Immature natural killer cell (primary cell): ENCODE measurements at places on chromosomes 2 and 18. TPM values are rescaled to one million over a fixed set of nuclear protein-coding genes. Genes with fewer than 3 reads are reported as not detected.

The C2orf66 gene
- polyA plus RNA-seq = not detected

The ESPNL gene
- polyA plus RNA-seq = not detected

The C1QL2 gene
- not detected for polyA plus RNA-seq

The ACOXL gene
- polyA plus RNA-seq = not detected

The FSIP2 gene
- polyA plus RNA-seq = not detected

The ANKRD30B gene
- not detected for polyA plus RNA-seq

The GALNT3 gene
- polyA plus RNA-seq = 7.2 TPM

The SIX3 gene
- polyA plus RNA-seq = not detected

The FSHR gene
- polyA plus RNA-seq = not detected

The CXCR4 gene
- polyA plus RNA-seq = 147 TPM

The EFR3B gene
- polyA plus RNA-seq = not detected

GRCh38 chr2:228527197-228527881, 345.9 kb upstream of the SPHKAP start:
- no peak for DNase-seq

GRCh38 chr18:23281626-23282436, 146.5 kb downstream of the CABLES1 start:
- no peak for DNase-seq

DNA sequence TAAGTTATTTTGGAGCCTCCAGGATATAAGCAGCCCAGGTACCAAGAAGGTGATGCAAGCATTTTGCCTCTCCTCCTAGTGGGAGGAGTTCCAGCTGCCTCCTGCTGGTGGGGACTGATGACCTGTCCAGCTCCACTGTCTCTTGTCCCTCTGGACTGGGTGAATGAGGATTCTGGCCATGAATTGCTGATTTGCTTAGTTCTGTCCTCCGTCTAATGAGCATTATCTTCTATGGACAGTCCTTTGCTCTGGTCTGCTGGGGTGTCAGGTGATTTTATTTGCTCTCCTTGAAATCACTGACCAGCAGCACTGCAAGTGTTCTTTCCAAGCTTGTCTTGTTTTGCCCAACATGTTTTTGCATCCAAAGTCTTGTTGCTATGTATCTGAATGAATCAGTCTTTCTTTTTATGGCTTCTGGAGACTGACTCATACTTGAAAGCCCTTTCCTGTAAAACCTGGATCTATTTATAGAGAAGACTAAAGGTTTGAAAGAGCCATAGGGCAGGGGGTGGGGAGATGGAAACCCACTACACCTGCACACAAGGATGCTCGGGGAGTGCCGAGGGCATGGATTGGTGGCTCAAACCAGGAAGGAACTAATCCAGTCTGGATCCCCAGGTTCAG, 40.5 kb upstream of the EFHD1 start:
- no peak for DNase-seq

GRCh38 chr2:135245071-135245470, 193.0 kb downstream of the RAB3GAP1 start:
- DNase-seq = peak; percentile 3

- DNase-seq = no peak
Measured at GRCh38 chr18:22828171-22828570, 105.0 kb upstream of the RBBP8 start.

DNA sequence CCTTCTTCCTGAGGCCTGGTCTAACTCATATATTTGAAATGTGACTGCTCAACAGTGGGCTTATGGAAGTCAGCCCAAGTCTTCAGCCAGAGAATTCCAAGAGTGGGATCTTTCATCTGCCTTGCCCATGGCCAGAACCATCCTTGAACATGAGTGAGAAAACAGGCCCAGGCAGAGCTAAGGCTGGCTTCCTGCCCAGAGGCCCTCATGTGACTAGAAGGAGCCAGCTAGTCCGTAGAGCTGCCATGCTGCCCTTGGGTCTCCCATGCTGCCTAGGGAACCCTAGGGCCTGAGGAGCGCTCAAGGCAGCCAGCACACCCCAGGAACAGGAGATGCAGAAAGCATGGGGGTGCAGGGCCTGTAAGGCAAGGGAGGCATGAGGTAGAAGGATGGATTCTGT, 203.6 kb downstream of the FHOD3 start:
- DNase-seq = no peak

DNA sequence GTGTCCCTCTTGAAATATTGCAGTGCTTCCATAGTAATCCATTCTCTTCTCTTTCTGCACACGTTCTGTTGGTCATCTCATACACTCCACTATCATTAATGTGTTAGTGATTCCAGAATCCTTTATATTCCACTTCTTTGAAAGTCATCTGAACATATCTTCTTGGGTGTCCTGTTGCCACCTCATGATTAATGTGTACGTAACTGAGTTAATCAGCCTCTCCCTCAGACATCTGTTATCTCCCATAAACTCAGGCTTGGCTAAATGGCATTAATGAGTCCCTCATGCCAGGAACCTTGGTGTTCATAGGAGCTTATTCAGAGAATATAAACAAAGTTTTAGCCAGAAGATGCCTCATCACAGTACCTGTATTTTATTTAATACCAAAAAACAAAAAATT, 126.4 kb downstream of the NCOA1 start:
- DNase-seq = no peak

DNA sequence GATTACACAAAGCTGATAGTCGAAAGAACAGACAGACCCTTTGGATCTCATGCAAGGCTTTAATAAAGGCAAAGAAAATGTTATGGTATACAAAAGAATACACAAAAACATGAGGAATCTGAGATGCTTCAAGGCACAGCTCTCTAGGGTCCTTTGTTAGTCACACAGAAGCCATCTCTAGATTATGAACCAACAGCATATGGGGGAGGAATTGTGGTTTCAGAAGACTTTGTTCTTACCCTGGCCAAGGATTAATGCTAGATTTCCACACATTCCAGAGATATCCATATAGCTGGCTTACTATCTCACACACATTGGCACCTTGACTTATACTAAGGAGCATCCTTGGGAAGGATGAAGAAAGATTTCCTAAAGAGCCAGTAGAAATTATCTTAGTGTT, 206.1 kb downstream of the GULP1 start:
- DNase-seq = no peak

- DNase-seq = no peak
Measured at GRCh38 chr18:10316778-10317177, 137.7 kb upstream of the APCDD1 start.

- DNase-seq = no peak
Measured at GRCh38 chr18:42268798-42269197, 313.8 kb downstream of the PIK3C3 start.

DNA sequence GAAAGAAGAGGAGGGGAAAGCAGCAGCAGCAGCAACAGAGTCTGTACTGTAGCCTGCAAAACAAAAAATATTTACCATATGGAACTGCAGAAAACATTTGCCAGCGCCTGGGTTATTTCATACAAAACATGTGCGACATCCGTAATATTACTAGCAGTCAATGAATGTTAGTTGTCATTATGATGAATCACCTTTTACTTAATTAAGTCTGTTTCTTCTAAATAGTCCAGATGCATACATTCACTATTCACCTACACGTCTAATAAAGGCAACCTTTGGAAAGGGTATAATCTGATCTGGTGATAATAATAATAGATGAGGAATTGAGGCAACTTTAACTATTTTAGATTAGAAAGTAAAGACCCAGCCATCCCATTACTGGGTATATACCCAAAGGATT, 426.3 kb upstream of the ST6GAL2 start:
- no peak for DNase-seq

- no peak for DNase-seq
Measured at GRCh38 chr2:25655316-25655715, 18.1 kb downstream of the DTNB start.

GRCh38 chr2:13266166-13266565, 549.4 kb downstream of the TRIB2 start:
- no peak for DNase-seq

DNA sequence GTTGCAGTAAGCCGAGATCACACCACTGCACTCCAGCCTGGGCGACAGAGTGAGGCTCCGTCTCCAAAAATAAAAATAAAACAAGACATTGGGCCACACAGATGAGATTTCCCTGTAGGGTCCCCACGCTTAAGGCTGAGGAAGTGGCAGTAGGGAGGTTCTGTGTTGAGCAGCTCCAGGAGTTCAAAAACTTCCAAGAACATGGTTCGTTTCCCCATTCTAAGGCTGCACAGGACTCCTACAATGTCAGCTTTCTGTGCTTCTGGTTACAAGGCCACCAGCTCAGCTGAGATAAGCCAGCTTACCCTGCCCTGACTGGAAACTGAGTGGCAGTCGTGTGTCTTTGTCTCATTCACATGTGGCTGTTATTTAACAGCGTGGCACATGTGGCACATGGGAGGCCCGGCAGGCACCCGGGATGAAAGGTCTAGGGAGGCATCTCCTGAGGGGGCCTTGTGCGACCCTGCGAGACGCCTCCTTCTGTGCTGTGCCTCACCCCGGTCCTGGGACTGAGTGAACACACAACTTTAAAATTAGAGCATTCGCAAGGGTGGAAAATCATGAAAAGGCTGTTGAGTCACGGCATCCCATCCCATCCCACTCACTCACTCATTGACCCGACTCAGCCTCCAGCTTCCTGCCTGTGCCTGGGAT, 7.7 kb downstream of the ITGB1BP1 start:
- no peak for DNase-seq

DNA sequence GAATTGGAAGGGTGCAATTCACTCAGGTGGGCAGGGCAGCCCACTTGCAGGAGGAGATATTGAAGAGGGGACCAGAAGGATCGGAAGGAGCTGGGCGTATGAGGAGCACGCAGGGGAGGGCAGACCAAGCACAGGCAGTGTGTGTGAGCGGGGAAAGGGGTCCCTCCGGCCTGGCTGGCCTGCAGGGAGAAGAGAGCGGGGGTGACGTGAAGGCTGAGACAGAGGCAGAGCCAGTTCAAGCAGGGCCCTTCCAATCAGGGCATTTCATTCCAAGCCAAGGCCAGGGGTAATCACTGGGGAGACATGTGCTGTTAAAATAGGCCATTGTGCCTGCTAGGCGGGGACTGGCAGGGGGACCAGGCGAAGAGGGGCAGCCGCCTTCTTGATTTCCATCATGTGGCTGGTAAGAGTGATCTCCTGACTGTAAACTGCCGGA, 62.2 kb downstream of the ACKR3 start:
- DNase-seq = no peak

DNA sequence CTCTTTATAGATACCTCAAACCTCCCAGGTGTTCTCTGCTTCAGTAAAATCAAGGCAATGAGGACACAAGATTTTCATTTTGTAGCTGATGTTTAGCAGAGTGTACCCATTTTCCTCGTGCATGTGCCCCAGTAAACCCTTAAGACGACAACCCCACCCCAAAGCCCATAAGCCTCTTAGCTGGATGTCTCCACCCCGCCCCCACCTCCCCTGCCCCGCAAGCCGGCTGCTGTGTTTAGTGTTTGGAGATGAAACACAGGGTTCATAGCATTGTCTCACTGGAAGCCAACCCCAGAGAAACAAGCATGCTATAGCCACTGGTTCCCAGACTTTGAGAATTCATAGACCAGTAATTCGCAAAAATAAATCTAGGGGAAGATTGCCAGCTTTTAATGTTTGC, 5.8 kb upstream of the SAG start:
- no peak for DNase-seq

GRCh38 chr2:239093952-239094351, 246.1 kb downstream of the TWIST2 start:
- no peak for DNase-seq

DNA sequence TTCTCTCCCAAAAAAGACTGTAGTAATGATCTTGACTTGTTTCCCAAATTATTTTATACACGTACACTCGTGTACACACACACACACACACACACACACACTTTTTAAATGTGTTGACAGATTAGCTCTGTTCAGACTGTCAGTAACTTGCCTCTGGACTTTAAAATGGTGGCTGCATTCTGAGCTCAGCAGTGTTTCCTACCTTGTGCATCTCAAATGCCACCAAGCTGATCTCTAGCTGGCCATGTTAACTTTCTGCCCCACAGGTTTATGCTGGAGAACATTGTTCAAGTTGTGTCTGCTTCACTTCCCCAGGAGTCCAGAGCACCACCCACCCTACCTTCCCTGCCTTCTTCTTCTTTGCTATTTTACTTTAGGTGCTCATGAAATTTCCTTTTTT, 73.4 kb upstream of the TMEM87B start:
- no peak for DNase-seq

DNA sequence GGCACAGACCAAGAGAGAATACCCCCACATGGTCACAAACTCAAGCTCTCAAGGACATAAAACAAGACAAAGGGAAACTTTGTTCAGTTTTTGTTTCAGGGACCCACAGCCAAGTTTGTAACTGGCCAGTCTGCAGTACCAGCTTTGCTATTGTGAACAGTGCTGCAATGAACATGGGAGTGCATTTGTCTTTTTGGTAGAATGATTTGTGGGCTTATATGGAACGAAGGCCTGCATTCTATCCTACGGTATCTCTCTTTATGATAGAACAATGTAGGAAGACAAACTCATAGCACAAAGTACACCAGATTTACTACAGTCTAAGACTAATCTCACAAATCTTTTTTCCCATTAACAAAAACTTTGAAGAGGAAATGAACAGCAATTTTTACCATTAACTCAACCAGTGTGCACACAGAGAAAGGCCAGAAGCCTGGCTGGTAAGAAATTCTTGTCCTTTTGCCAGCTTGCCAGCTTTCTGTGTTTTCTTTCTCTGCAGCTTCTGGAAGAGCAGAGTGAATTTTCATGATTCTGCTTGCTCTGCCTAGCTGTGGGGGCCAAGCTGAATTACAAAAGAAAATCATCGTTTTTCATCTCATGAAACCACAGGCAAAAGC, 37.1 kb upstream of the FEZ2 start:
- DNase-seq = no peak

- no peak for DNase-seq
Measured at GRCh38 chr2:88601286-88601685, 26.0 kb downstream of the EIF2AK3 start.

DNA sequence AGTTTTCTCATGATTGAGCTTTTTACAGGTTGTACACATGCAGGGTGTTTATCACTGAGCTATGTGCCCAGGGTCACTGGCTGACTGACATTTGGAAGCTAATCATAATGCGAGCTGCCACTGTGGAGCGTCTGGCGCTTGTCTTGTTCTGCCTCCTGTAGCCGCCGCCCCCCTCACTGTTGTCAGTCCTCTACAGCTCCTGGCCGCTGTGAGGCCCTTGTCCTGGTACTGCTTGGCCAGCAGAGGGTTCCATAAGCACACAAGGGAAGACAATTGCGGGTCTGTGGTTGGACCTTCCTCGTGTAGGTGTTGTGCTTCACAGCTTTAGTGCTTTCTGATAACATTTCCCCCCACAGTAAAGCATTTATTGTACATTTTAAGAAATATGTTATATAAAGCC, 105.6 kb upstream of the LDLRAD4 start:
- no peak for DNase-seq

DNA sequence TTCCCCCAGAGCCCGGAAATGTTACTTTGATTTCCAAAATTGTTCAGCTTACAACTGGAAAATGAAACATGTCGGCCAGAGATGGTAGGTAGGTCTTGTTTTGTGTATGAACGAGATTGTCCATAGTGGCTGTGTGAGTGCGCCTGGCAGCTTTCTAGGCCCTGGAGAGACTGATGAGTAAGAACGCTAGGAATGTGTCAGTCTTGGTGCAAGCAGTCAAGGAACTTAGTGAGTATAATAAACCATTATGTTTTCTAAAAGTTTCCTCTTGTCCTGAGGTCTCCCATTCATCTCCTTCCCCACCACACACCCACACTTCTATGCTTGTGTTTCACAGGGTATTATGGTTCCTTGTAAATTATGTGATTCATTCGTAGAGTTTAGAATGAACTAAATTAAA, 234.2 kb downstream of the CDH2 start:
- DNase-seq = no peak

- no peak for DNase-seq
Measured at GRCh38 chr18:27143580-27144287, 41.4 kb downstream of the CHST9 start.

- DNase-seq = no peak
Measured at GRCh38 chr2:102848366-102848839, 86.6 kb downstream of the TMEM182 start.
